Activated CD8-positive, alpha-beta memory T cell treated with anti-CD3 and anti-CD28 coated beads, Interleukin-2, amount 50 U/mL, for 4 hours (primary cell): ENCODE measurements at places on chromosomes 16 and 17.

- no peak for DNase-seq
Measured at GRCh38 chr17:75557852-75558665, 29.5 kb upstream of the MYO15B start.

- DNase-seq: no peak
Measured at GRCh38 chr17:58092797-58093385, 9.7 kb downstream of the DYNLL2 start.

- no peak for DNase-seq
Measured at GRCh38 chr17:9409878-9410277, 165.7 kb downstream of the STX8 start.

DNA sequence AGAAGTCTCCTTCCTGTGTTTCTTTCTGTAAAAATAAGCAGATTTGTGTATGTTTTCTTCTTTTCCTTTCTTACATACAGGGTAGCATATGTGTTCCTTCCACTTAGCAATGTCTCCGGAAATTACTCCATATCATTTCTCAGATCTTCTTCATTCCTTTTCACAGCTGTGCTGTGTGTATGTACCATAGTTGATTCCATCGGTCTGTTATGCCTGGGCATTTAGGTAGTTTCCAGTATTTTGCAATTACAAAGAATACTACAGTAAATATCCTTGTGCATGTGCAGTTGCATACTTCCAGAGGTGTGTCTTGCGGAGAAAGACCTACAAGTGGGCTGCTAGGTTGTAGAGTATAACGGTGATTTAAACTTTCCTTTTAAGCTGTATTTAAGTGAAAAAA, 69.8 kb downstream of the CLEC16A start:
- no peak for DNase-seq

DNA sequence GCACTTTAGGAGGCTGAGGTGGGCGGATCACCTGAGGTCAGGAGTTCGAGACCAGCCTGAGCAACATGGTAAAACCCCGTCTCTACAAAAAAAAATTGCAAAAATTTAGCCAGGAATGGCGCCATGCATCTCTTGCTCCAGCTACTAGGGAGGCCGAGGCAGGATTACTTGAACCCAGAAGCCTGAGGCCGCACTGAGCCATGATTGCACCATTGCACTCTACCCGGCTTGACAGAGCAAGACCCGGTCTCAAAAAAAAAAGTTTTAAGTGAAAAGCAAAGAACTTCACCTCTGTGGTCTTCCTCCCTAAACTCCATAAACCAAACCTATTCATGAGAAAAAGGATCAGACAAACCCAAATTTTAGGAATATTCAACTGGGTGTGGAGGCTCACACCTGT, 7.0 kb downstream of the CD2BP2 start:
- DNase-seq: no peak

GRCh38 chr17:68909066-68909465, 46.1 kb downstream of the ABCA8 start:
- DNase-seq: no peak

DNA sequence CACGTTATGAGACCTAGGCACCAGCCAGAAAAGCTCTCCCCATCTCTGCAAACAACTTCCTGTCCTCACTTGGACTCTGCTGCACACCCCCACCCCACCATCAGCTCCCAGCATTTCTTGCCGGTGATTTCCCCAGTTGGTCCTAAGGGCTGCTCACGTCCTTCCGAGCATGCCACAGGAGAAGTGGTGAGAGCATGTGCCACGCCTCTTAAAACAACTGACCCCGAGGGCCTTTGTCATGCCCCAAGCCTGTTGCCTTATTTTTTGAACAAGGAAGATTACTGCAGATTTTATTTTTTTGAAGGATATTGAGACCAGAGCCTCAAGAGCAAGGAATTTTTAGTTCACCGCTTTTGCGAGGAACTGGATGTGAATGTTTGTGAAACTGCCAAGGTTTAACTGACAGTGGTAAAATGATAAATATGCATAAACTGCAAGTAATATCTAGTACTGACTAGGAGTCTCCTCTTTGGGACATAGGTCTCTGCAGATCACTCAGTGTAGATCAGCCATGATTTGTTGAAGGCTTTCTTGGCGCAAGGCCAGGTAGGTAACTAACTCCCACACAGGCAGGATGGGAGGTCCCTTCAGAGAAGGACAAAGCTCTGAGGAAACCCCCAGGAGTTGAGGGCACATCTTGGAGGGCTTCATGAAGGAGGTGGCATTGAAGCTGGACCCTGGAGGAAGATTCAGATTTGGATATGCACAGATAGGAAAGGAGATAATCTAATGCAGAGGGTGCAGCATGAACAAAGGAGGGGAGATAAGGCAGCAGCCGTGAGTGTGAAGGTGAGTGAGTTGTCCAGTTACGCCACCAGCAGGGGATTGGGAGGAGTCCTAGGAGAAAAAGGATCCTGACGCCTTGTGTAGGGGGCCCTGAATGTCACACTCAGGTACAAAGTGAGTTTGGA, 44.7 kb downstream of the TMEM132E start:
- no peak for DNase-seq

DNA sequence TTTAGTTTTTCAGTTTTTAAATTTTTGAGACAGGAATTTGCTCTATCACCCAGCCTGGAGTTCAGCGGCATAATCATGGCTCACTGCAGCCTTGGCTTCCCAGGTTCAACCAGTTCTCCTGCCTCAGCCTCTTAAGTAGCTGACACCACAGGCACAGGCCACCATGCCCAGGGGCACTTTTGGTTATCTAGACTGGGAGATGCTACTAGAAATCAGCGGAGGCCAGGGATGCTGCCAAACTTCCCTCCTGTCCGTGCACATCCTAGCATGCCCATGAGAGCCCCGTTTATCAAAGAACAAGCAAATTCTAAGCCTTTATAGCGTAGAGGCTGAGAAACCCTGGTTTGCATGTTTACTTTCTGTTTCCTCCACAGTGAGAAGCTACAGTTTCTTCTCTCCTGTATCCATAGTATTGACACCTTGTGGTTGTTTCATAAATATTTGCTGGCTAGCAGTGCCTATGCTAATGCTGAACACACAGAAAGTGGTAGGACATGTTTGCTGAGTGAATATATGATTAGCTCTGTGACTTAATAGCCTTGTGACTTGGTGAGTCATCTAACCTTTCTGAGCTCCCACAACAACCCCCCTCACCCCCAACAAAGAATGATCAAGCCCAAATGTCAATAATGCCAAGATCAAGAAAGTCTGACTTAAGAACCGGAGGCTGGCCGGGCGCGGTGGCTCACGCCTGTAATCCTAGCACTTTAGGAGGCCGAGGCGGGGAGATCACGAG, 39.2 kb upstream of the MAF start:
- DNase-seq: no peak

- DNase-seq: no peak
Measured at GRCh38 chr17:40440166-40440565, 3.1 kb upstream of the IGFBP4 start.

DNA sequence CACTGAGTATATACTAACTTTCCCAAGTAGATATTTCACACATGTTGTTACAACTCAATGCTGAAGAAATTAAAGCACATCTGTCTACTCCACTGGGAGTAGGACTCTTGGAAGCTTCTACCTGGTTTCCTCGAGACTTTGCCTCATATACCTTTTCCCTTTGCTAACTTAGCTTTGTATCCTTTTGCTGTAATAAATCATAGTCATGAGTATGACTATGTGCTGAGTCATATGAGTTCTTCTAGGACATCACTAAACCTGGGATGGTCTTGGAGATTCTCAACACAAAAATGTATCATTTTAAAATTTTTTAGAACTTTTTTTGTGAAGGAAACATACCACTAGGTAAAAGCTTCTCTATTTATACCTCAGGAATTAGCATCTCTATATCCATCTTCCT, 39.8 kb downstream of the ABCA5 start:
- DNase-seq: no peak

- DNase-seq: no peak
Measured at GRCh38 chr16:75579281-75579834, 13.2 kb downstream of the GABARAPL2 start.

- no peak for DNase-seq
Measured at GRCh38 chr16:89049484-89050118, 44.1 kb upstream of the ACSF3 start.

- no peak for DNase-seq
Measured at GRCh38 chr16:55938126-55938525, 63.0 kb upstream of the CES5A start.

GRCh38 chr17:35116845-35117244, 2.8 kb downstream of the RAD51D start:
- no peak for DNase-seq

DNA sequence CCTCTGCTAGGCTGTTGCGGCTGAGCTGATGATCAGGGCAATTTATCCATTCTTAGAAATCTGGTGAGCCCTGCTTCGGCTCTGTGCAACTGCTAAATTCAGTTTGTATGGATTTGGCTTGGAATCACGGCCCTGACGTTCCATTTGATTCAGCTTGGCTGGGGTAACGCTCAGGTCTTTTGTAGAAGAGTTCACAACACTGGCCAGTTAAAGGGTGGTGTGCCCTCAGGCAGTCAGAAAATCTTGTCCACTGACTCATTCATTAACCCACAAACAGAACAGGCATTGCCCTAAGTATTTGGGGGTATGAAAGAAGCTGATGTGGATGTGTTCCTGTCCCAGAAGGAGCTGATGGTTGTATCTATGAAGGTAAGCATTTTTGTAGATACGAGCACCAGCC, 53.9 kb downstream of the GNAO1 start:
- DNase-seq: no peak

DNA sequence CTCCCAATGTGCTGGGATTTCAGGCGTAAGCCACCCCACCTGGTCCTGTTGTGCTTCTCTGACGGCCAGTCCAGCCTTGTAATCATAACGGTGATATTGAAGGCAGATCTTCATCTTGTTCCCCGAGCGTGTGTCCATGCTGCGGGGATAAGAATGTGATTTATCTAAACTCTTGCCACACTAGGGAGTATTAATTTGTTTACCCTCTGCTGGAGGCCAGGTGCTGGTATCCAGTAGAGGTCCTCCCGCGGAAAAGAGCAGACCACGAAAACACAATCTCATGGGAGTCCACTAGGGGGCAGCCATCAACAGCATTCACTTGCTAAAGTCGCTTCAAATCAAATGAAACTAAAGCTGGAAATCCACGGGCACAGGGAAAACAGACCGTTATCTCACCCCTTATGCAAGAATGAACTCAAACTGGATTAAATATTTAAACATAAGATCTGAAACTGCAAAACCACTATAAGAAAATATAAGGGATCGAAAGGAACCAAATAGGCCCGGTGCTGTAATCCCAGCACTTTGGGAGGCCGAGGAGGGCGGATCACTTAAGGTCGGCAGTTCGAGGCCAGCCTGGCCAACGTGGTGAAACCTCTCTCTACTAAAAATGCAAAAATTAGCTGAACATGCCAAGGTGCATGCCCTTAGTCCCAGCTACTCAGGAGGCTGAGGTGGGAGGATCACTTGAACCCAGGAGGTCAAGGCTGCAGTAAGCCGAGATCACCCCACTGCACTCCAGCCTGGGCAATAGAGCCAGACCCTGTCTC, 22.3 kb upstream of the RBBP6 start:
- peak; percentile 74 for DNase-seq
